ENCODE measurements at places on chromosomes 6 and 20. TPM values are rescaled to one million over a fixed set of nuclear protein-coding genes. Genes with fewer than 3 reads are reported as not detected.

FAM209B gene
- total RNA-seq = not detected

ADGRF1 gene
- not detected for total RNA-seq

SMIM28 gene
- not detected for total RNA-seq

CALHM5 gene
- 2.3 TPM for total RNA-seq

TNNC2 gene
- total RNA-seq = not detected
